ENCODE measurements at places on chromosomes 13 and 19.
A peak's percentile ranks its signal among the peaks of the same experiment; 100 is the strongest.

DNA sequence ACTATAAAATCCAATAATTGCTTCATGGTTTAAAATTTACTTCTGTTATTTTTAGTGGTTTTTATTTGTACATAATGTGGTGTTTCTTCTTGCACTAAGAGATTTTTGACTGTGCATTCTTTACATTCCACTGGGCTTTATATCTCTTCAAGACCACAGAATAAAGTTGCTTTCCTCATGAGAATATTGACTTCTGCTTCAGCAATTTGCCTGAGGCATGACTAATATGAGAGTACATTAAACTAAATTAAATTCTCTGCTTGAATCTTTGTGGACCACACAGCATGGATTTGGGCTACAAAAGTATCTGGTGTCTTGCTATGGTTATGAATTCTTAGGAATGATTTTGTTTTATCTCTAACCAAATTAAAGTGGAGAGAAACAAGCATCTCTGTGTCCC is 1463.4 kb upstream of the PCDH20 start:
- DNase-seq: no peak

DNA sequence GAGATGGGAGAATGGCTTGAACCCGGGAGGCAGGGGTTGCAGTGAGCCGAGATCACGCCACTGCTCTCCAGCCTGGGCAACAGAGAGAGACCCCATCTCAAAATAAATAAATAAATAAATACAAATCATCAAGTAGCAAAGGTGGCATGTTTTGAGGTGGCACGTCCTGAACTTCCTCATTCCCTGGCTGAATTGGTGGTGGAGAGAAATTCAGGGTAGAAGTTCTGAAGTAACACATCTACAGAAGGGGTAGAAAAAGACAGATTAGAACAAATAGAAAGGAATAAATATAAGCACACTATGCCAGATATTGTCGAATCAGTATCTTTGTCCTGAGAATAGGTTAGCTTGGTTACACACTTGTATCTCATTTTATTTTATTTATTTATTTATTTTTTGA is 6.3 kb downstream of the IFI30 start:
- no peak for DNase-seq

GRCh38 chr13:32415019-32415418 is 12.9 kb downstream of the N4BP2L1 start:
- no peak for DNase-seq

DNA sequence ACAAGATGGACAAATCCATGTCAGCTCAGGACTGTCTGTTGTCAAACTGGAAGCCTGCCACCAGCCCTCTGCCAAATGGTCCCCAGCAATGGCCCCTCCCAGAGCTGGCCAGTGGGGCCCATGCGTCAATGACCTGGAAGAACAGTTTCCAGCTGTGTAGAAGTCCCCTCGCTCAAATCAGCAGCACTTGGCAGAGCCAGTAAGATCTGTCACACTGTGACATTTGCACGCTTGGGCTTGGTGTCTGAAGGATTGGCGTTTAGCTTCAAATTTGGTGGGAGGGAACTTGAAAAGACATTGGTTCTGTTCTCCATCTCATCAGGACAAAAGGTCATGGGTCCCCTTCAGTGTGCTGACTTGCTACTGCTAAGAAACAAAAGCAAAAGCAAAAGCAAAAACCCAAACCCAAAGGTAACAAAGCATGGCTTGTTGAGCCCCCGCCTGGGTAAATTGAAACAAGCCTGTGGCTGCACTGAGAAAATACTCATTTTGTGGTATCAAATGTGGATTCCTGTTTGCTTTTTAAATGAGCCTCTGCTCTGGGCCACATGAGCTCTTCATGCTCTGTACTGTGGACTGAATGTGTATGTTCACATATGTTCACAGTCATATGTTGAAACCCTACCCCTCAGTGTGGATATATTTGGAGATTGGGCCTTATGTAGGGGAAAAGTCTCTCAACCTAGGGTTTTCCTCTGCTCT is 253.6 kb upstream of the MAB21L1 start:
- DNase-seq: peak; percentile 62

GRCh38 chr19:40754611-40755247 is 3.7 kb downstream of the SNRPA start:
- no peak for DNase-seq

- DNase-seq: no peak
These were observed 107.3 kb downstream of the ZNF557 start for GRCh38 chr19:7176792-7177191.

DNA sequence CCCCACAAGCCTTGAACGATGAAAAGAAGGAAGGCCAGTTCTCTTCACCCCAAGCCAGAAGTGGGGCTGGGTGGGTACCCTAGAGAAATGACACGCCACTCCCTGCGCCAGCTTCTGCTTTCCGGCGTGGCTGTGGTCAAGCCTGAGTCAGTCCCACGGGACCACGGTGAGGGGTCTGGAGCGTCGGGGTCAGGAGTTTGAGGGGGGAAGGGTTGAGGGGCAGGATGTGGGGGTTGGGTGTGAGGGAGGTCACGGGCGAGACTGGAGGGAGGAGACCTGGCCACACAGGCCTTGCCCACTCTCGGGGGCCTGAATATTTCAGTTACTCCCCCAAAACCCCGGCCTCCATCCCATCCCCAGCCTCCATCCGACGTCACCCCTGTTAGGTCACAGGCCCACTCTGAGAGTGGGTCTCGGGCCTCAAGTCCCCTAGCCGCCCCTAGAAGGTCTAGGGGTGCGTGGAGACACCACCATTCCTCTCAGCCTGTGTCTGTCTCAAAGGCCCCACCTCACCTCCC is 500 bp upstream of the IFI30 start:
- DNase-seq: peak; percentile 39

DNA sequence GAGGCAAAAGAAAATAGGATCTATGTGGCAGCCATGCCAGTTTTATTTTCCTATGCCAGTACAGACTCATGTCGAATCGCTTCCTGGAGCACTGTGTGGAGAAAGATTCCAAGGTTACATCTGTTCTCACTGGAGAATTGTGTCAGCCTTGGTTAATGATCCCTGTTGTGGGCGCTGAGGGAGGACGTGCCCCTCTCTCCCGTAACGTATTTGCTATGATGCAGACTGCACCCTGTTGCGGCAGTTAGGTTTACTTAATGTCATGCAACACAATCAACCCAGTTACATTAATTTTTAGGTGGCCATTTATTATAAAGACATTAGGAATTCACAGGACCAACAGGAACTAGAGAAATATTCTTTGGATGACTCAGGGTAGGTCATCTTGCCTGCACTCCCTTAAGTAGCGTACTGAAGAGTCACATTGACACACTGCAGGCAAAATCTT is 892.9 kb downstream of the EFNB2 start:
- DNase-seq: no peak

GRCh38 chr13:33303855-33304597 is 18.5 kb upstream of the STARD13 start:
- DNase-seq: no peak

DNA sequence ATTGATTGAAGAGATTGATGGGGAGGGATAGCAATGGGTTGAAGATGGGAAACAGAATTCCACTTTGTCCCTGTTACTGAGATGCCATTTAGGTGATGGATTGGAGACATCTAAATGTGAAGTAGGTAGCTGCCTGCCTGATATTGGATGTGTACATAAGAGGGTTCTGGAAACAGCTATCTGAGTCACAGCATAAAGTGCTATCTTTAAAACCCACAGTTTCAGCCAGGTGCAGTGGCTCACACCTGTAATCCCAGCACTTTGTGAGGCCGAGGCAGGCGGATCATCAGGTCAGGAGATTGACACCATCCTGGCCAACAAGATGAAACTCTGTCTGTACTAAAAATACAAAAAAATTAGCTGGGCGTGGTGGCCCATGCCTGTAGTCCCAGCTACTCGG is 72.6 kb downstream of the DNAJC3 start:
- no peak for DNase-seq
